ENCODE measurements at places on chromosomes 11 and 22.

- DNase-seq, result no peak
These were observed 17.5 kb upstream of the TSPAN18 start for GRCh38 chr11:44709281-44709562.

GRCh38 chr11:65390099-65390941 is 3.9 kb downstream of the FRMD8 start:
- DNase-seq, result no peak

DNA sequence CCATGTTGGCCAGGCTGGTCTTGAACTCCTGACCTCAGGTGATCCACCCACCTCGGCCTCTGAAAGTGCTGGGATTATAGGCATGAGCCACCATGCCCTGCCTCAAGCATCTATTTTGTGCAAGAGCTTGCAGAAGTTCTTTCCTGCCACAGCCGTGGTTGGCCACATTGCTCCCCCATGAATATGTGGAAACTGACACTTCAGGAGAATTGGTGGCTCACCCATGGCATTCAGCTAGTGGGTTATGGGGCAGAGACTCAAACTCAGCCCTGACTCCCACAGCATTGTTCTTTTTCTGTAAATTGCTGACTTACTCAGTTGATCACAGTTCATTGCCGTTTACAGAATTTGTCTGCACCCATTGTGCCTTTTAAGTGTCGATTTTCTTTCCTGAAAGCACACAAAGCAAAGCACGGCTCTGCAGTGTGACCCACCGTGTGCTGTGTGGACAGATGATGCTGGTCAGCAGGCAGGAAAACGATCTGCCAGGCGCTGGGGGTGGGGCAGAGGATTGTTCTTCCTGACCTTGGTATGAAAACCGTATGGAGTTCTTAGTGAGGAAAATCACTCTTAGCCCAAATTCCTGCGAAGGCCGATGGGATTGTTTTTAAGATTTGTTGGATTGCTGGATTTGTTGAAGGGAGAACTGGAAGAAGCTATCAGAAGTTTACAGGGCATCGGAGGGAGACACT is 115.6 kb downstream of the PTPRJ start:
- DNase-seq, result no peak

GRCh38 chr22:25208743-25209505 is 9.3 kb downstream of the CRYBB3 start:
- no peak for DNase-seq

GRCh38 chr11:9752091-9752490 is 88.2 kb downstream of the SWAP70 start:
- no peak for DNase-seq
